ENCODE measurements at places on chromosomes 2 and 18. TPM values are rescaled to one million over a fixed set of nuclear protein-coding genes. Genes with fewer than 3 reads are reported as not detected.
A peak's percentile ranks its signal among the peaks of the same experiment; 100 is the strongest.

DNA sequence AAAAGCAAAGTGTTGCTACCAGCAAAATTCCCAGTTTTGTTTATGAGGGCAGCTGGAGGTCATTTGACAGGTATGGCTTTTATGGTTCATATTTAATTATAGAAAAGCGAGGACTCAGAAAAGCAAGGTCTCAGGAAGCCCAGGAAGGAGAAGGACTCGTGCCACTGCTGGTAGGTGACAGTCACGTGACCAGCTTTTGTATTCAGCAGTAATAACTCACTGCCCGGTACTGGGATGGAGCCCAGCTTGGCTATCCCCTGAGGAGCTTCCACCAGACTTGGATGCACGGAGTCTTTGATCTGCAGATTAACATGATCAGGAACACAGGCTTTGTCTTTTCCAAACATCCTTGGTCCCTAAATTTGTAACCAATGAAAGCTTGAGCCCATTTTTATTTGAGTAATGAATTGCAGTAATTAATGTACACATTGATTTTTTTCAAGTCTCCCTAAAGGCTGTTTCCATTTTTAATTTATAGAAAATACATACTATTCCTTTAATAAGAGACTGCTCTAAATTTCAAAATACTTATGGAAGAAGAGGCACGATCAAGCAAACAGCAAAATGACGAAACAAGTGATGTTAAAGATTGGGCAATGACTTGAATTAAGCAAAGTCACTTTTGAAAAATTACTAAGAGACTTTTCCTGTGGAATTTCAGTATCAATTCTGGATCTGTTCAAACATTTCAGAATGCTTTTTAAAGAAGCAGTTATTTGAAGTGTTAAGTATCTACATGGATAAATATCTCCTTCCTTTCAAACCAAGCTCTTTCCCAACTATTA, 251.7 kb upstream of the HNRNPA3 start:
- no peaks in the 10 kb centered on the region for H3K36me3 ChIP-seq
- no peak overlapping the region for H3K27ac ChIP-seq
- no peaks in the 10 kb centered on the region for H3K4me1 ChIP-seq
- no peak for DNase-seq
- H3K27me3 ChIP-seq = no peaks in the 10 kb centered on the region

GRCh38 chr2:45011621-45012602, 2.7 kb upstream of the SIX2 start:
- DNase-seq = no peak
- peaks cover 84% of the 10 kb centered on the region for H3K27me3 ChIP-seq
- H3K4me3 ChIP-seq = no peak overlapping the region
- no peak overlapping the region for H3K27ac ChIP-seq
- no peaks in the 10 kb centered on the region for H3K36me3 ChIP-seq

The VWA3B gene
- 7.9 TPM for total RNA-seq

GRCh38 chr2:163191372-163191771, 352.8 kb upstream of the KCNH7 start:
- no peaks in the 10 kb centered on the region for H3K36me3 ChIP-seq
- H3K4me3 ChIP-seq = no peak overlapping the region
- H3K4me1 ChIP-seq = no peaks in the 10 kb centered on the region
- no peaks in the 10 kb centered on the region for H3K27me3 ChIP-seq

The GALNT13 gene
- total RNA-seq = 2.4 TPM

DNA sequence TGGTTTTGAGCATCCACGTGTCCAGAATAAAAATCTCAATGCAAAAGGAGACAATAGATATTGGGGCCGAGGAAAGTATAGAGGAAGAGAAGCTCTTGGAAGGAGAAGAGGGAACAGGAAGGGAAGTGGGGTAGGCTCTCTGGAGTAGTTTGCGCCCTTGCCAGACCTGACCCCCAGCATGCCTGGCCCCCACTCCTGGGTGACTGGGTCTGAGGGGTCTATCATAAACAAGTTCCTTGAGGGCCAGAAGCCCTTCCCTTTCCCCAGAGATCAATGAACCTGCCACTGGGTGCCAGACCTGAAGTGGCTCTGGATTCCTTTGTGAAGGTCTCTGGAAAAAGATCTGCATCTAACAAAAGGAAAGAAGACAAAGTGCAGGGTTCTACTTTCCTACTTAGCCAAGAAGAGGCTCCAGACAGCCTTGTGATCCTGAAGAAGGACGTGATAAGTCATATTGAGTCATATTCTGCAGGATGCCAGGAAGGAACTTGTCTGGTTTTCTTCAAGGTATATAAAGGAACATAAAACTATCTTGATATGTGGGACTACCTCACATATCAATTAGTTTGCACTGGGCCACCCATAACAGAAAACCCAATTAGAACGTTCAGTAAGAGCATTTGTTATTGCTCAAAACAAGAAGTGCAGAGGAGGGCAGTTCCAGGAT, 18.7 kb upstream of the ATOH8 start:
- no peak overlapping the region for H3K27ac ChIP-seq
- no peaks in the 10 kb centered on the region for H3K36me3 ChIP-seq
- H3K4me1 ChIP-seq = peaks cover 26% of the 10 kb centered on the region
- DNase-seq = no peak

GRCh38 chr18:58937071-58937886, 72.6 kb downstream of the ZNF532 start:
- H3K4me1 ChIP-seq = peaks cover 13% of the 10 kb centered on the region
- no peak overlapping the region for H3K4me3 ChIP-seq
- H3K27ac ChIP-seq = peak overlapping the region; percentile 2

- DNase-seq = no peak
- no peaks in the 10 kb centered on the region for H3K27me3 ChIP-seq
- no peak overlapping the region for H3K4me3 ChIP-seq
Measured at GRCh38 chr2:2825516-2826208, 494.6 kb upstream of the MYT1L start.

The ACYP2 gene
- total RNA-seq = 15.3 TPM

The LGALSL gene
- 30.8 TPM for total RNA-seq

GRCh38 chr18:13610555-13611141, 115.7 kb downstream of the FAM210A start:
- peaks cover 38% of the 10 kb centered on the region for H3K4me1 ChIP-seq
- H3K4me3 ChIP-seq = peak overlapping the region; percentile 39
- no peaks in the 10 kb centered on the region for H3K36me3 ChIP-seq
